ENCODE measurements at places on chromosomes 3 and 15.

DNA sequence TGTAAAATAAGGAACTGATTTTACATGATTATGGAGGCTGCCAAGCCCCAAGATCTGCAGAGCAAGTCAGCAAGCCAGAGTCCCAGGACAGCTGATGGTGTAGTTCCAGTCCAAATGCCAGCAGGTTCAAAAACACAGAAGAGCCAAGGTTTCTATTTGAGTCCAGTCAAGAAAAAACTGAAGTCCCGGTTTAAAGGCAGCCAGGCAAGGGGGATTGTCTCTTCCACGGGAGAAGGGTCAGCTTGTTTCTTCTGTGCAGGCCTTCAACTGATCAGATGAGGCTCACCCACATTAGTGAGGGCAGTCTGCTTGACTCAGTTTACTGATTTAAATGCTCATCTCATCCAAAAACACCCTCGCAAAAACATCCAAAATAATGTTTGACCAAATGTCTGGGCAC lies 246.2 kb downstream of the PLCL2 start:
- DNase-seq: no peak

GRCh38 chr15:40360015-40360414 lies 2.0 kb downstream of the DISP2 start:
- DNase-seq: no peak

GRCh38 chr3:129228891-129229585 lies 20.4 kb upstream of the COPG1 start:
- DNase-seq: no peak

- DNase-seq: no peak
Observed at GRCh38 chr15:41562784-41563198, 3.8 kb downstream of the TYRO3 start.

DNA sequence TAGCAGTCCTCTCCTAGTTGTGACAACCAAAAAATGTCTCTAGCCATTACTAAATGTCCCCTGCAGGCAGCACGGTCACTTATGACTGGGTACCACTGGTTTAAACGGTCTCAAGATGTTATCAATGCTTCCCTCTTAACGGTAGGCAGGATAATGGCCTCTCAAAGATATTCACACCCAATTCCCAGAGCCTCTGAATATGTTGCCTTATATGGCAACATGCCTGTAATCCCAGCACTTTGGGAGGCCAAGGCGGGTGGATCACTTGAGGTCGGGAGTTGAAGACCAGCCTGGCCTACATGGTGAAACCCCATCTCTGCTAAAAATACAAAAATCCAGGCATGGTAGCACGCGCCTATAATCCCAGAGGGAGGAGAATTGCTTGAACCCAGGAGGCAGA lies 9.4 kb downstream of the MME start:
- no peak for DNase-seq

GRCh38 chr3:149330609-149331331 lies 2.7 kb downstream of the TM4SF18 start:
- no peak for DNase-seq

DNA sequence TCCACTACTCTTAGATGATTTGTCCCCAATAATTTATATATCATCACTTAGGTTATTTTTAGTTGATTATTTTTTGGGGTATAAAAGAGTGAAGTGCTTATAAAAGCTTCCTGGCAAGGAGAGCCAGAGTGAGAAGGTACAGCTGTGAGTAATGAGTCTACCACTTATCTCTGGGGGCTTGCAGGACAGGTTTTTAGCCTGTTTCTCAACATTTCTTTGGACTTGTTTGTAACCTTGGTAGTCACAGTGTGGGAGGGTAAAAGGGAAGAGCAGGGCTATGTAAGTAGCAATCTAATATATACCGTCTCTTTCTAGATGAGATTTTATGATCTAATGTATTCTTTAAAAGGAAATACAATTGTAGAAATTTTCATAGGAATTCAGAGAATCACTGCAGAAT lies 321.3 kb upstream of the GOLIM4 start:
- DNase-seq: no peak

- no peak for DNase-seq
Observed at GRCh38 chr15:82105451-82106215, 59.8 kb upstream of the MEX3B start.

- no peak for DNase-seq
Observed at GRCh38 chr3:174700736-174701135, 158.4 kb upstream of the NAALADL2 start.

GRCh38 chr3:34683851-34684250 lies 885.4 kb downstream of the PDCD6IP start:
- DNase-seq: peak; percentile 63

- peak; percentile 77 for DNase-seq
Observed at GRCh38 chr15:80776420-80777045, 2.6 kb upstream of the CEMIP start.

GRCh38 chr3:169841171-169841570 lies 28.5 kb upstream of the LRRC34 start:
- no peak for DNase-seq

- no peak for DNase-seq
Observed at GRCh38 chr15:59721411-59721810, 32.3 kb upstream of the BNIP2 start.

DNA sequence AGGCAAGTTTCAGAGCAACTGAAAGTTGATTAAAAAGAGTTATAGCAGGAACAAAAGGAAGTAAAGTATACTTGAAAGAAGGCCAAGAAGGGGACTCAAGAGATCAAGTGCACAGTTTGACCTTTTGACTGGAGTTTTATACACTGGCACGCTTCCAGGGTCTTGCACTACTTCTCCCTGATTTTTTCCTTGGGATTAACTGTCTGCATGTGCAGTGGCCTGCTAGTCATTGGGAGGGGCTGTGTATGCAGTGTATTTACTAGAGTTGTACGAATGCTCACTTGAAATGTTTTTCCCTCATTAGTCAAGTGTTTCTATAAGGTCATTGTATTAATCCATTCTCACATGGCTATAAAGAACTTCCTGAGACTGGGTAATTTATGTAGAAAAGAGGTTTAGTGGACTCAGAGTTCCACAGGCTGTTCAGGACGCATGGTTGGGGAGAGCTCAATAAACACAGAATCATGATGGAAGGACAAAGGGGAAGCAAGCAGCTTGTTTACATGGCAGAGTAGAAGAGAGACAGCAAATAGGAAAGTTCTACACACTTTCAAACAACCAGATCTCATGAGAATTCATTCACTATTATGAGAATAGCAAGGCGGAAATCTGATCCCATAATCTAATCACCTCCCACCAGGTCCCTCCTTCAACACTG lies 571.8 kb downstream of the ZPLD1 start:
- DNase-seq: no peak

GRCh38 chr3:98038286-98038685 lies 3.2 kb upstream of the GABRR3 start:
- DNase-seq: no peak

DNA sequence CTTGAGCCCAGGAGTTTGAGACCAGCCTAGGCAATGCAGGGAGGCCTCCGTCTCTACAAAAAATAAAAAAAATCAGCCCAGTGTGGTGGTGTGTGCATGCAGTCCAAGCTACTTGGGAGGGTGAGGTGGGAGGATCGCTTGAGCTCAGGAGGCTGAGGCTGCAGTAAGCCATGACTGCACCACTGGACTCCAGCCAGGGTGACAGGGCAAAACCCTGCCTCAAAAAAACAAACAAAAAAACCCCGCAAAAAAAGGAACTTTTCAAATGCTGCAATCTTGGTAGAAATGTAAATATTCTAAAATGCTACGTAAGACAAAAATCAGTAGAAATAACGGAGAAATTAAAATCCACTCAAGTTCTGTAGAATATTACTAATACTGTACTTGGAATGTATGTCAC lies 108.1 kb upstream of the MELTF start:
- peak; percentile 31 for DNase-seq

- DNase-seq: no peak
Observed at GRCh38 chr15:91862891-91863504, 9.5 kb downstream of the SLCO3A1 start.

DNA sequence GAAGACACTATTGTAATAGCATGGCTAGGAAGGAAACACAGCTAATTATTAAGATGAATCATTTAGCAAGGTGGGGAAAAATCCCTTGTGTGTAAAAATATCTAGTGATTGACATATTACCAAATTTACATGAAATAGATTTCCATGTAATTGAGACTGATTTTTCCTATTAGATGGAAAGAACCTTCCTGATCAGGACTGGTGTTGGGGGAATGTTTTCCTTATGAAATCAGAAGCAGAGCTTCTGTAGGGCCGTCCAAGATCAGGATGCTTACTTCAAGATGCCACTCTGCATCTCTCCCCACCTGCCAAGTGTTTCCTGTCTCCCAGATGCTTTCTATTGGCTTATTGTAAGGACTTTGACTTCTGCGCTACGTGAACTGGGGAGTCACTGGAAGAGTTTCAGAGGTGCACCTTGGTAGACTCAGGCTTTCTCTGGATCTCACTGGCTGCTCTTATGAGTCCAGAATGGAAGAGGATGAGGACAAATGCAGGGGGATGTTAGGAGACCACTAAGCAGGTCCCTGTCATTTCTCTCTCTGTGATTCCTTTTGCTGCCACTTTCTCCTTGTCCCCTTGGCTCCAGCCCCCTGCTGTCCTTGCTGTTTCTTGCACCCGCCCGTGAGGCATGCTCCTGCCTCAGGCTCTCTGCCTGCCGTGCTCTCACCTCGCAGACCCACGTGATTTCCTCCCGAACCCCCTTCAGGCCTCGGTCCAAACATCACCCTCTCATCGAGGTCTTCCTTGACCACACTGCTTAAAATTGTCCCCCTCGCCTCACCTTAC lies 30.1 kb downstream of the BTD start:
- DNase-seq: no peak

DNA sequence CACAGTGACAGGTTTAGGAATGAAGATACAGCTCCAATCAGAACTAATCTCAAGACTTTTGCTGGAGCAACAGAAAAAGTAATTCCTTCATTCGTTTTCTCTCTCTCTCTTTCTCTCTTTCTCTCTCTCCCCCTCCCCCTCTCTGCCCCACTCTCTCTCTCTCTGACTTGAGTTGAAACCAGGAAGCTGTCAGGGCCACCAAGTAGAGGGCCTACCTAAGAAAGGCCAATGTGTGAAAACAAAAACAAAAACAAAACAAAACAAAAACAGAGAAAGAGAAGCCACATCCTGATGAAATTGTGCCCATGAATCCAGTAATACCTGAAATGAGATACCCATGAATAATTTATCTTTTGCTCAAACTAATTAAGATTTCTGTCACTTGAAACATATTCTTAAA lies 72.9 kb downstream of the ATP8B4 start:
- no peak for DNase-seq

GRCh38 chr3:32022947-32023346 lies 41.4 kb downstream of the ZNF860 start:
- no peak for DNase-seq

GRCh38 chr15:50911621-50912020 lies 3.1 kb downstream of the AP4E1 start:
- DNase-seq: peak; percentile 83

- no peak for DNase-seq
Observed at GRCh38 chr15:97652700-97653167, 307.8 kb upstream of the ARRDC4 start.

DNA sequence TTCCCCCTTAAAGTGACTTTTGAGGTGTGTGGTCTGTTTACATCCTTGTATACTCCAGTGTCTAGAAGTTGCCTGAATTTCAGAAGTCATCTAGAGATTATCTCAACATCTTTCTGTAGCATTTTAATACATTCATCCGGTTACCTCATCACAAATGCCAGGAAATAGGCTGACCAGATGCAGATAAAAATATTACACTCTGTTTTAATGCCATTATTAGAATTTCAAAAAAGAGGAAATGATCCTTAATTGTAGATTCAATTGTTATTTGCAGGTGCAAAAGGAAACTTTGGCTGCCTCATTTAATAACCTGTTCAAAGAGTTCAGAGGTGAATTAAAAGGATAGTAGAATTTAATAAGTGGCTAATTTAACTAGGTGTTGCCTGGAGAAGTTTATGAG lies 290.9 kb downstream of the C3orf38 start:
- no peak for DNase-seq

DNA sequence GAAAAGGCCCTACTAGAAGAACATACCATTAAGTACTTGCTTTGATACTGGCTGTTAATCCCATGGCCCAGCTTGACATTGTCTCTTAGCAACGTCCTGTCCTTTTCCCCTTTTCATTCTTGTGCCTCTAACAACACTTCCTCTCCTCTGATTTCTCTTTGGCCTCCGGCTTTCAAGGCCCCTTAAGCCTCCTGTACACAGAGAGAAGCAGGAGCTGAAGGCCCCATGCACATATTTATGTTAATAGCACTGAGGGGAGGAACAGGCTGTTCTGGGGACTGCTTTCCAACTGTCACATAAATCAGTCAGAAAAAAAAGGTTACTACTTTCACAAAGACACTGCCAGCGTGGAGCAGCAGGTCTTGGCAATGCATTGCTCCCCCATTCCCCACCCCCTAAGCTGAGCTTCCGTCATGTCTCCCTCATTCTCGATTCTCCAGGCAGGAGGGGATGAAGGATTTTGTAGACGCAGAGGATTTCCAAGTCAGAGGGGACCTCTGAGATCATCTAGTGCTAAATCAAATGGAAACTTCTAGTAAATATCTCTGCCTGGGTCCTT lies 257.4 kb upstream of the ADAMTS9 start:
- DNase-seq: no peak

GRCh38 chr3:124260206-124260915 lies 268.4 kb upstream of the ROPN1 start:
- DNase-seq: no peak

- no peak for DNase-seq
Observed at GRCh38 chr15:64029633-64030032, 16.7 kb downstream of the DAPK2 start.

GRCh38 chr3:52228751-52229291 lies 3.4 kb upstream of the TLR9 start:
- no peak for DNase-seq

- no peak for DNase-seq
Observed at GRCh38 chr3:129793319-129793718, 100.2 kb downstream of the TMCC1 start.

DNA sequence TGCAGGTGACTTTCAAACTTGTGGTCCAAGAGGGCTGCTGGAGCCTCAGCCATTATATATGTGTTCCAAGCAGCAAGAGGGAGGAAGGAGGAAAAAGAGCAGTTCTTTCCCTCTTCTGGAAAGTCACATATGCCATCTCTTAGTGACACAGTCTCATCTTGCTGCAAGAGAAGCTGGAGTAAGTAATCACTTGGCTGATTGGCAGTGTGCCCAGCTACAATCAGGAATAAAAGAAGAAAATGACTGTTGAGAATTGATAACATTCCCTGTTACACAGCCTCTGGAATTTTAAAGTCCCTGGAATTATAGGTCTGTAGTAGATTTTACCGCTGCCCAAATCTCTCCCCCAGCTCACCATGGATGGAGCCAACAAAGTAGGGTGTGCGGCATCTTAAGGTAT lies 31.4 kb upstream of the LYZL4 start:
- DNase-seq: no peak
